Muscle of arm (tissue), 14 donors: ENCODE measurements at places on chromosomes 1 and 21. TPM values are rescaled to one million over a fixed set of nuclear protein-coding genes. Genes with fewer than 3 reads are reported as not detected.
A peak's percentile ranks its signal among the peaks of the same experiment; 100 is the strongest.

GRCh38 chr1:1906185-1907097 lies 8.6 kb upstream of the CALML6 start:
- DNase-seq: peak; percentile 85

DNA sequence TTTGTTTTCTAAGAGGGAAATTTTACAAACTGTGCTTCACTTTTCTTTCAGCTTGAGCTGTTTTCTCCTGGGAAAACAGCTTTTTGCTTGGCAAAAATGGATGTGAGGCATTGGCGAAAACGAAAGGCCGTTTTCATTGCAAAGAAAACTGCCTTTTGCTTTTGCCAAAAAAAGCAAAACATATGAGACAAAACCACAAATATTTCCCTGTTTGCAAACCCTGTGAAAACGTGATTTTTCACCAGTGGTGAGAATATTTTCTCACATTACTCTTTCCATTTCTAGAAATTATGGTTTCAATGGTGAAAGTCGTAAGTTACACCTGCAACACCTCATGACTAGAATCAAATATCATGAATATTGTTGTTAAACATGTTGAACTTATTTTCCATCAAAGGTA lies 74.0 kb upstream of the ZBTB18 start:
- no peak for DNase-seq

DNA sequence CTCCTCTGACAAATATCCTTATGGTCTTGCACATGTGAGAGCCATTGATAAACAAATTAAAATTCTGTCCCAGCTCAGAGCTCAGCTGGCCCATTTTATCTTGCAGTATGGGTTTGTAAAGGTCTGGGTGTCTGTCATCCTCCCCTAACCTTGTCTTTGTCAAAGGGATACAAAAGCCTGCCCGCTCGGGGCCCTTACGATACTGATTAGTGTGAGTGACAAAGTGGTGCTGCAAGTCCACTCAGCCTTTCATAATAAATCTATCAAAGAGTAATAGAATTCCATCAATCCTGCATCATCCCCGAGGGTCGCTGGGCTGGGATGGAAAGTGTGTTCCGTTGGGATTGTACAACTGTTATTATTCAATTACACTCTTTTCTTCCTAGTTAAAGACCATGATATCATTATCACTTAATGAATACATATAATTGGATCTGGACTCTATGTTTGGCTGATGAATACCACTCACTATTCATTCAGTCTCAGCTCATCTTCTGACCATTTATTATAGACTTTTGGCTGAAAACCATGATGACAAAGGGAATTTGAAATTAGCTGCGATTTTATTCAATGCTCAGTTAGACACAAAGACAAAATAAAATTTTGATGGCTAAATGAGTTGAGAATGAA lies 122.5 kb upstream of the FOXD3 start:
- no peak for DNase-seq

- no peak for DNase-seq
Observed at GRCh38 chr1:67679691-67680090, 5.3 kb upstream of the GADD45A start.

GRCh38 chr1:228152097-228152917 lies 2.6 kb downstream of the GJC2 start:
- no peak for DNase-seq

GRCh38 chr1:194067772-194068171 lies 881.4 kb upstream of the B3GALT2 start:
- no peak for DNase-seq

DNA sequence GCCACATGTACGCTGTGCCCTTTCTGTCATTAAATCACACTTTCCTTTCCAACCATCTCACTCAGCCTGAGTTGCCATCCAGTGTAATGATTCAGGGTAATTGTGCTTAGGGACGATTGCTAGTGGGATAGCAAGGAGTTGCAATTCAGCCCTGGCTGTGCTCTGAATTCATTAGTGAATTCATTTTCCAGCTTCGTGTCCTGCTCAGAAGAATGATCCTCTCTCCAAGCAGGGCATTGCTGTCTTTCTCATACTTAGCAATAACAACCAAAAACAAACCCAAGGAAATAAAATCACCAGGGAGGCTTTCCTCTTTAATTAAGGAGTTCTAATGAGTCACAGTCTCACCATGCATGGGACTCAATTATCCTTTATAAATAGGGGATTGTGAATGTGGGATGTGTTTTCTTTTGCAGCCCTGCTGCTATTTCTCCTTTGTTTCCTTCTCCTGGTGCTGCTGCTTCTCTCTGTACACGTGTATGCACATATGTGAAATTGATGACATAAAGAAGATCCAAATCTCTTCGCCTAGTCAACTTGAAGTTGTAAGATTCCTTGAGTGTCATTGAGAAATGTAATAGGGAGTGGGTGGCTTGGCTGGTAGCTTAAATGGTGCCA lies 167.0 kb downstream of the TSEN15 start:
- DNase-seq: no peak

- no peak for DNase-seq
Observed at GRCh38 chr1:156804026-156804425, 12.6 kb downstream of the SH2D2A start.

DNA sequence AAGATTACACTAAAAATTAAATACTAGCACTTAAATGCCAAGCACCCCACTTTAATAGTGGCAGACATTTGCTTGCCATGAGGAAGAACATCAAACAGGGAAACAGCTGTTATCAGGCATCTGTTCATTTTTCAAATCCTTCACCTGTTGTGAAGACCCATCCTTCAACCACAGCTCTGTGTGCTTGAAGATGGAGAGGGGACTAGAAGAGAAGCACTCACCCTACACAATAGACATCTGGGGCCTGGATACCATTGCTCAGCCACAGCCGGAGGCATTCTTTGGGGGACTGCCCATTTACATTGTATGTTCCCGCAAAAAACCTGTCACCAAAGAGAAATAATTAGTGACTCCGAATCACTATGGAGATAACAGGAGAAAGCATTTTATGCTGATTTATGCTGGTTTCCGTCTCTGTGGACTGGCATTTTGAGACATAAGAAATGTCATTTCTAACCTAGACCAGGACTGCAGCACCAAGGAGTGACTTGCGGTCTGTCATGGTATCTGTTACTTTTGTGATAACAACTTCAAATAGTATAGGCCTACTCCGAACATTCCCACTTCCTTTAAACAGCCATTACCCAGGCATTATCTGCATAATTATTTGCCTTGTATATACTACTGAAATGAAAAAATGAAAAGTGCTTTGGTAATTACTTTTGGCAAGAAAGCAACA lies 28.8 kb upstream of the MTF1 start:
- no peak for DNase-seq

MPZ gene
- polyA plus RNA-seq: 35.3 TPM

KRTAP12-2 gene
- not detected for polyA plus RNA-seq

CELA2B gene
- polyA plus RNA-seq: 2.1 TPM

TMPRSS2 gene
- polyA plus RNA-seq: not detected

LORICRIN gene
- not detected for polyA plus RNA-seq

DYNLT4 gene
- polyA plus RNA-seq: not detected

RGS13 gene
- polyA plus RNA-seq: 1.4 TPM

GNL2 gene
- polyA plus RNA-seq: 47.9 TPM
